Stimulated activated CD4-positive, alpha-beta T cell treated with anti-CD3 and anti-CD28 coated beads, TNF-alpha, amount 100 ng/mL, for 1 hour (primary cell): ENCODE measurements at places on chromosomes 16 and 17.

GRCh38 chr16:73006026-73006425 lies 41.9 kb downstream of the ZFHX3 start:
- DNase-seq = no peak

GRCh38 chr17:39828443-39828842 lies 35.7 kb downstream of the IKZF3 start:
- no peak for DNase-seq

- no peak for DNase-seq
Observed at GRCh38 chr16:19680881-19681340, 37.1 kb downstream of the KNOP1 start.

- no peak for DNase-seq
Observed at GRCh38 chr17:80759377-80759673, 214.7 kb downstream of the RPTOR start.

DNA sequence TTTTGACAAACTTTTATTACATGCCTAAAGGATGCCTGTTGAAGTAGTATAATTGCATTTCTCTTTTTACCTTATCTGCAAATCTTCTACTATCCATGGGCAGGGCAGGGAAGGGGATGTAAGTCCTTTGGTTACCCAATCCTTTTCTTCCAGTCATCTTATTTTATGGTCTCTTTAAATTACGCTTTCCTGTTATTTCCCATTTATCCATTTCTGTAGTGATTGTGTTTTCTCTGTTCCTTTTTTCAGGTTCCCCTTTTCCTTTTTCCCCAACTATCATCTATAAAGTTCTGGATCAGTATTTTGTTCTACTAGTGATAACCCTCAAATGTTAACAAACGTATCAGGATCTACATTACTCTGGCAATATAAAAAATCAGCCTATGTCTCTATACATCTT lies 3.3 kb upstream of the ABCA9 start:
- no peak for DNase-seq

- no peak for DNase-seq
Observed at GRCh38 chr17:3510090-3510489, 34.3 kb downstream of the ASPA start.

GRCh38 chr16:88920618-88921590 lies 54.4 kb upstream of the PABPN1L start:
- no peak for DNase-seq

DNA sequence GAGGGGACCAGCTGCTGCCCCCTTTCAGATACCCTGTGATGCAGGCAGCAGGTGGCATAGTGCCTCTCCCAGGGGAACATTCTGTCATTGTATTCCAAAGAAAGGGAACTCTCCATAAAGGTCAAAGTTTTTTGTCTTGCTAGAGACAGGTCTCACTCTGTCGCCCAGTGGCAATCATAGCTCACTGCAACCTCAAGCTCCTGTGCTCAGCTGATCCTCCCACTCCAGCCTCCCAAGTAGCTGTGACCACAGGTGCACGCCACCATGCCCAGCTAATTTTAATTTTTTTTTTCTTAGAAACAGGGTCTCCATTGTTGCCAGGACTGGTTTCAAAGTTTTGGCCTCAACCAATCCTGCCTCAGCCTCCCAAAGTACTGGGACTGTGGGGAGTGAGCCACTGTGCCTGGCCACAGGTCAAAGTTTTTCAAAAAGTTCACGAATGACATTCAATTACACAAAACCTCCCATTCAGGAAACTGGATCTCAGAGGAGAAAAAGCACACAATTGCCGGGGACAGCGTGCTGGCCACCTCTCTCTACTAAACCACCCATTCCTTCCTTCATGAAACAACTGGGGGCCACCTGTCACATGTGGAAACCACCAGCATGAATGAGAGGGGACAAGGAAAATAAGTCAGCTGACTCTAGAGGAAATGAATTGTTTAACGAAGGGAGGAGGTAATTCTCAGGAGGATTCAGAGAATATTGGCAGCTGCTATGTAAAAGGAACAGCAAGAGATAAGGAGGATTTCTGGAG lies 80.0 kb downstream of the MARCHF10 start:
- no peak for DNase-seq

DNA sequence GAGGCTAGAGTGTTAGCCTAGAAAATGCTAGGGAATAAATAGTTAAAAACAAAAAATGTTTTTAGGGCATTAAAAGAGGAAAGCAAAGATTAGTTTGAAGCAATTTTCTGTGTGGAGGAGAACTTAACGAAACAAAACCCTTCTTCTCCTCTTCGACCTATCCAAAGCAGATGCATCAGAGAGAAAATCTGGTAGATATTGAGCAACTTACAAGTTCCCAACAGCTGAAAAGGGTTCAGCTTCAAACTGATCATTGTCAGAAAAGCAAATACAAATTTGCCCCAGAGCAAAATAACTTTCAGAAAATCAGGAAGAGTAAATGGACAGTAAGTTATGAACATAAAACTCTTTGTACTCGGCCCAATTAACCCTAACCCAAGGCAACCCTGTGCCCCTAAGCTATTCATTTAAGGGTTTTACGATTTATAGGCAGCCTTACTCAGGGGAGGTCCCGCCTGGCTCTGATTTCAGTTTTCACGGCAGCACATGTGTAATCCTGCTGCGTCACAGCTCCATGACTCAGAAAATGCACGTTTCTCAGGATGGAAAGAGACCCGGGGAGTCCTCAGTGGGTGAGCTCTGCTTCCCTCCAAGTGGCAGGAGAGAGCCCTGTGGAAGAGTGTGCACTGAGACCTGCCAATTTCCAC lies 405.7 kb upstream of the SALL1 start:
- no peak for DNase-seq

GRCh38 chr17:62935098-62935497 lies 30.9 kb upstream of the TANC2 start:
- DNase-seq = no peak

GRCh38 chr17:34206569-34206968 lies 48.5 kb upstream of the CCL2 start:
- no peak for DNase-seq

GRCh38 chr17:44766409-44767038 lies 7.7 kb downstream of the ADAM11 start:
- no peak for DNase-seq

DNA sequence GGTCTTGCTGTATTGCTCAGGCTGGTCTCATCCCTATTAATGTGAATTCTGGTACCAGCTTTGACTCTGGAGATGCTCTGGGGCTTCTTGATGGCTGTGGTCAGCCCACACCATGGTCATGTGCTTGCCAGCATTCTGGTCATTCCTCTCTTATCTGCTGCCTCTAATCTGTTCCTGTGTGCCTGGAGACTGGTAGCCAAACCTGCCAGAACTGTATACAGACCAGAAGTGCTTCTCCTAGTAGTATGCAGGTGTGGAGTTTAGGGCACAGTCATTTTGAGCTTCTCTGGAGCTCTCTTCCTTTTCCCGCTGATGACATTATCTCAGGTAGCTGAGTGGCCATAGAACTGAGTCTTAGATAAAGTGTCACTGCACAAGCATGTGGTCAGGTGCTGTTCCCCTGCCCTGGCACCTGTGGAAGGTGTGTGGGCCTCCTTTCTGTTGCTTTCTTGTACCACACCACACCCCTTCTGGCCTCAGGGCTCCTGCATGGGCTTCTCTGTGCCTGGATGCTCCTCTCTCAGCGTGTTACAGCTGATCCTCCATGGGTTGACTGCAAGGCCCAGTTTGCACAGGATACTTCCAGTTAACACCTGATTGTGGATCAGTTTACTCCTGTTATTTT lies 162.7 kb downstream of the SPECC1 start:
- DNase-seq = no peak

DNA sequence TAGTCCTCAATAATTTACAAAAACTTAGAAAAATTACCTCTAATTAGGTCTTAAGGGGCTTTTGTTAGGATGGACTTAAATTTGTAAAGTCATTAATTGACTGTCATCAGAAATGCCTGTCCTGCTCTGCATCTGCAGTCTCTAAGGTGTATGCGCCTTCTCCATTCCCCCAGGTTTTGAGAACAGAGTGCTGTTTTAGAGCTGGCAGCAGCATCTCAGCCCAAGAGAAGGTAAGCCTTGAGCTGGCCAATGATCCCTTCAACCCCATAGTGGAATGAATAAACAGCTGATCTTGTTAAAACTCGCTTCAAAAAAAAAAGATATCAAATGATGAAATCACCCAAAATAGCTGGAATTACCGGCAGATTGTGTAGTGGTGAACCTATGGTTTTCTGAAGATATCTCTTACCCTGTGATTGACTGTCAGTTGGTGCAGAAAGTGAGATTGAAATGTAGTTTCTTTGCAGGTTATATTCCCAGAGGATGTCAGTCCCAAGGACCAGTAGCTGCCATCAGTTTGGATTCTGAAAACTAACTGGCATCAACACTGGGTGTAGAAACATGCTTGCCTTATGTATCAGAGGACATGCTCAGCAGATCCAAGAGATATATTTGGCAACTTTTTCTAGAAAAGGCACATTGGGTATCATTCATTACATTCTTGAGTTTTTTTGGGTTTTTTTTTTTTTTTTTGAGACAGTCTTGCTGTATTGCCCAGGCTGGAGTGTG lies 25.7 kb downstream of the TRPV2 start:
- no peak for DNase-seq

DNA sequence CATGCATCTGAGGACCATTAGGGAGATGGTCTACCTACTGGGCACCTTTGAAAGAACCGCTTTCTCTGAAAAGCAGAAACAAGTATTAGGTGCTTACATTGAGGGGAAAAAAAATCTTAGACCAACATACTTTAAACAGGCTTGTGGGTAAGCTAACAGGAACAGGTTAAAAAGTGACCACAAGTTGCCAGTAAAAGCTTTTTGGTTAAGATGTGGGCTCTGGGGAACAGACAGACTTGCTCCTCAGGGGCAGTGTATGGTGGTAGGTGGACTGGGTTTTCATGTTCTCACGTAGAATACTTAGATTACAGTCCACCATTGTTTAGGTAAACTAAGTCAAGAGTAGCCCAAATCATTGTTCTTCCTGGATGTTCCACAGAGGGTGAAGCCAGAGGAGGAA lies 41.2 kb downstream of the REXO5 start:
- no peak for DNase-seq

- no peak for DNase-seq
Observed at GRCh38 chr16:56244612-56245011, 53.3 kb downstream of the GNAO1 start.

- DNase-seq = no peak
Observed at GRCh38 chr17:80836971-80837481, 154.6 kb upstream of the CHMP6 start.

DNA sequence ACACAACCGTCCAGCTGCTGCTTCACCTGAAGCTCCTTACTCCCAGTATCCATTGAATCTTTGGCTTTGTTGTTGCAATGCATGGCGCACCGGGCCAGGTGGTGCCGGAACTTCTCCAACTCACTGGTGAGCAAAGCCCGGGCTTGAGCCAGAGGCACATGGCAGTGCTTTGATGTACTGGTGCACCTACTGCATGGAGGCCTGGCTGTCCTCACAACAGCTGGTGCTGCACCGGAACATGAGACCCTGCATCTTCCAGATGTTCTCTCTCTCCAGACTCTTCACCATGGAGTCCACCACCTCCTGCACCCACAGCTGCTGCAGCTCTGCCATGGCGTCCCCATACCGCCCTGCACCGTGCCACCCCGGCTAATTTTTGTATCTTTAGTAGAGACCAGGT lies 10.2 kb downstream of the TACO1 start:
- no peak for DNase-seq

DNA sequence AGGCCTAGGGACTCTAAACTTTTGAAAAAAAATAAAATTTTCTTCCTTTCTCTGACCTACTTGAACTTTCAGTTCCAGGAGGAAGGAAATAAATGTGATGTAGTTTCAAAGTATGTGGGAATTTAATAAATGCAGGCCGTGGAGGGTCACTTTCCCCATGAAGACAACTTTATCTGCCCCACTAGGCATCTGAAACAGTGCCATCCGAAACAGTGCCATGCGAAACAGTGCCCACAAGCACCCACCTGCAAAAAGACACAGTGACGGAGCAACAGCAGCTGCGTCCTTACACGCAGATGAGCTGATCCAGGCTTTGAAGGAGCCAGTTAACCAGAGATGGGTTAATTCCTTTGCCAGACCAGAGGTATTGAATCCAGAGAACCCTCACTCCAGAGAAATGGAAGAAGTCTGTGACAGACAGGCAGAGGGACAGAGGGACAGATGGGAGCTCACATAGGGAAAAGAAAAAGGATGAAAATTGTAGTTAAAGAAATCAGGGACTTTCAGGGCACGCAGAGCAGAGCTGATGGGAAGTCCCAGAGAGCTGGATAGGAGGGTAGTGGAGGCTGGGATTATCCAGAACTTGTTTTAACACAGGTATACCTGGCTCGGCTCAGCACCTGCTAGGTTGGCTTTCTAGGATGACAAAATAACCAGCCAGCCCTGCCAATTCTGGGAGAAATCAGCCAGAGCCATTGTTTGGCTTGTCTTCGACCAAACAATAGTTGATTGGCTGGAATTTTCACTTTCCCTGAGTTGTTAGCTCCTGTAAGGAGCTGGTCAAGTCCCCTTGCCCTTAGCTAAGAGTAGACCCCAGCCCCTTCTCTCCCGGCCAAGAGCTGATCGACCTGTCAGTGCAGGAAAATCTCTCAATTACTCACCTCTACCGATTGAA lies 17.1 kb upstream of the HOXB13 start:
- DNase-seq = no peak

- DNase-seq = no peak
Observed at GRCh38 chr17:82843904-82844680, 4.3 kb upstream of the ZNF750 start.
